ENCODE measurements at places on chromosomes 4 and X.

- no peak for DNase-seq
Observed at GRCh38 chr4:47791965-47792364, 45.9 kb downstream of the CORIN start.

DNA sequence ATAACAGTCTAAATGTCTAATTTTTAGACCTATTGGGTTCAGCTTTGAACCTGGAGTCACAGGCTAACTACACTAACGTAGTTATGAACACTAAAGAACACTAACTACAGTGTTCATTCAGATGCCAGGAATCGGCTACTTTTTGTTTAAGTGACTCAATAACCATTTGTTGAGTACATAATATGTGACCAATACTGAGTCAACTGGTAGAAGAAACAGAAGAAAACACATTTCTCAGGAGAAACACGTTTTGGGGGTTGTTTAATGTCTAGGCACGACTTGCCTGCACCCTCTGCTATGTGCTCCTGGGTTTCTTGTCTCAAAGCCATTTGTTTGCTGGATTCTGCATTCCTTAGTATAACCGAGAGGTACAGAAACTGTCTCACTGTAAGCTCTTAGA is 18.6 kb upstream of the CLNK start:
- DNase-seq, result no peak

GRCh38 chr4:2296631-2297601 is 35.0 kb upstream of the MXD4 start:
- peak; percentile 53 for DNase-seq

GRCh38 chr4:185210102-185210981 is 944 bp downstream of the SNX25 start:
- peak; percentile 50 for DNase-seq

DNA sequence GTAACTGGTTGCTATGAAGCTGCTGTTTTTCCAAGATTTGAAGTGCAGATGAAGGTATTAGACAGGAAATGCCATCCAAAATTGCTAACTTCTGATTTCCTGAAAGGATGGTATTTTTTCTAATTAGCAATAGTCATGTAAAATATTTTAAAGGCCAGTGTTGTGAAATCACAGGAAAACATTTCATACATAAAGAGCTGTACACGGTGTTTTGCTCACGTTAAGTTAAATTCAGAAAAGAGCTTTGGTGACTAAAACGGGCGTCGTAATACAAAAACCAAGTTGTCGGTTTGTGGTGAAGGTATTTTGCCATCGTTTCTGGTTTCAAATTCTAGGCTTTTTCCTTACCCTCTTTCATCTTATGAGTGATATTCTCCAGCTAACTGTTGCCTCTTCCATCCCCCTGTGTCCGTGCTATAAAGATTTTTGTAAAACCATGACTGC is 39.8 kb downstream of the AFF1 start:
- no peak for DNase-seq

GRCh38 chr4:128227991-128228571 is 59.5 kb downstream of the PGRMC2 start:
- DNase-seq, result no peak

- no peak for DNase-seq
Observed at GRCh38 chrX:3244955-3245354, 101.5 kb downstream of the MXRA5 start.

- no peak for DNase-seq
Observed at GRCh38 chr4:163384434-163384833, 40.7 kb downstream of the NPY5R start.

DNA sequence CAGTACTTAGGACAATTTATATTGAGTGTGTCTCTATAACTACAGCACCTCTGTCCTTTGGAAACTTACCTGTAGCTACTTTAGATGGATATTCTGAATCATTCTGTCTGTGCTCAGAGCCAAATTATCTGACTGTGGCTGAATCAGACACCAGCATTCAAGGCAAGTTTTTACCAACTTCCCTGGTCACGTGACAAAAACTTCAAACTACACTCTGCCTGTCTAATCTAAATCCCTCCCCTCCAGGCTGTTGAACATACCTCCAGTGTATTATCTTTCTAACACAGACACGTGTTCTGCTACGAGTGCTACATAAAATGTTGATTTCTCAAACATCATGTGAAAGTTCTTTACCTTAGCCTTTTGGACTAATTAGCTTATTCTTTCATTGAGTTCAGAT is 641.2 kb upstream of the CPEB2 start:
- DNase-seq, result no peak

DNA sequence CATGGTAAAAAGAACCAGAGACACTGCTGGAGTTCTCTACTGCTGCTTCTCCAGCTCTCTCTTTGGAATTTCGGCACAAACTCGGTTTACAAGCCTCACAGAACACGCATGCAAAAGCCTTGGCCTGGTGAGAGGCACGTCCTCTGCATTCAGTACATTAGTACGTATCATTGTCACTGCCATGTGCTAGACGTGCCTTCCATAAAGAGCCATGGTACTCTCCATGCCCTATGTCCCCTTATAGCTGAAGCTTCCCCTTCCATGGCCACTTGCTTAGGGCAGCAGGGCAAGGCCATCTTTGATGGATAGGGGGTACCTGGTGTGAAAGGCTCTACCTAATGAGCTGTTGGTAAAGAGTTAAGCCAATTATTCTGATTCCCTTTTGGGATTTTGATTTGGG is 35.0 kb downstream of the DIPK2B start:
- DNase-seq, result no peak

All from naive thymus-derived CD8-positive, alpha-beta T cell (primary cell).